ENCODE measurements at places on chromosomes 2 and 18. TPM values are rescaled to one million over a fixed set of nuclear protein-coding genes. Genes with fewer than 3 reads are reported as not detected.

- no peaks in the 10 kb centered on the region for H3K4me1 ChIP-seq
- no peak overlapping the region for H3K4me3 ChIP-seq
- no peak overlapping the region for H3K27ac ChIP-seq
- no peaks in the 10 kb centered on the region for H3K27me3 ChIP-seq
- no peak for DNase-seq
- no peaks in the 10 kb centered on the region for H3K36me3 ChIP-seq
These were observed 20.6 kb downstream of the ITGA6 start for GRCh38 chr2:172447811-172448493.

DNA sequence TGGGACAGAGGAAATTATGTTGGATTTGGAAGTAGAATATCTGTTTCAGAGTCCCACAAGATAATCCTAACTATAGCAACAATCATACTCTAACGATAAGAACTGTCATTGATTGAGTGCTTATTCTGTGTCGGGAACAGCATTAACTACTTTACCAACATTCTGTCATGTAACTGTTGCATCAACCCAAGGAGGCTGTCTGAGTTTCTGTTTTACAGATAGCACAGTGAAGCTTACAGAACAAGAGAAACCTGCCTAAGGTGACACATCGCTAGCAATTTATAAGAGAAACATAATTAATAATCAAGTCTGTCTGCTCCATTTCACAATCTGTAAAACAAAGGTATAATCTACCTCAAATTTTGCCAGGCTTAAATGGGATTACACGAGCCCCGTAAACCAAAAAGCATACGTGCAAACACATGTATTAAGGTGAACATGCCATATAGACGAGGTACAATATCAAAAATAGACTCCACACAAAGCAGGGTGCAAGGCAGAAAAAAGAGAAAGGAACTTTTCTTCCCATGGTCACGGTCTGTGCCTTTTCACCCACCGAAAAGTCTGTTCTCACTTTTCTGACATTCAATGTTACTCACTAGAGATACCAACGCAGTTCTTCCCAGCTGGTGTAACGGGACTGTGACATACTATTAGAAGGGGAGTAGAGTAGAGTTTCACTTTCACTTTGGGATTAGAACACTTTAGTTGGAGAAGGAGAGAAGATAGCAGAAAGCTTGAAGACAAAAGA is 37.2 kb upstream of the SLC8A1 start:
- H3K27me3 ChIP-seq = no peaks in the 10 kb centered on the region
- no peak for DNase-seq
- H3K27ac ChIP-seq = peak overlapping the region; percentile 39
- no peaks in the 10 kb centered on the region for H3K4me1 ChIP-seq

DNA sequence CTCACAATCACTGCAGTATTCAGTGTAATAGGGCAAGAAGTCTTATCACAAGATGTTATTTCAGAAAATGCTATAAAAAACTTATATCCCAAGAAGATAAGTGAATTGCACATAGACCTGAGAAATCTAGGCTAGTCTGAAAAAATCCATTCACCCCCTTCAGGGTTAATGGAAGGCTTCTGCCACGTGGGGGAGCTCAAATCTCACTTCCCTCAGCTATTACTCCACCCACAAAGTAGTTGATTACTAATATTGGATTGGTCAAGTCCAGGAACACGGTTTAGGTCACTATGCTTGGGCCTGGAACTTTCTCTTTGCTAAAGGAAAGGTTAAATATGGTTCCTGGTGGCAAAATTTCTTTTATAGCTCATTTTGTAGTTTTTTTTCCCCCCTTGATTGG is 51.2 kb upstream of the ADAM23 start:
- H3K4me1 ChIP-seq = no peaks in the 10 kb centered on the region
- H3K27me3 ChIP-seq = no peaks in the 10 kb centered on the region
- no peaks in the 10 kb centered on the region for H3K36me3 ChIP-seq
- DNase-seq = no peak
- no peak overlapping the region for H3K4me3 ChIP-seq

- no peaks in the 10 kb centered on the region for H3K27me3 ChIP-seq
- no peaks in the 10 kb centered on the region for H3K36me3 ChIP-seq
- no peaks in the 10 kb centered on the region for H3K4me1 ChIP-seq
- no peak overlapping the region for H3K27ac ChIP-seq
- no peak for DNase-seq
- no peak overlapping the region for H3K4me3 ChIP-seq
These were observed 48.3 kb downstream of the LAMA3 start for GRCh38 chr18:23737578-23737977.

DNA sequence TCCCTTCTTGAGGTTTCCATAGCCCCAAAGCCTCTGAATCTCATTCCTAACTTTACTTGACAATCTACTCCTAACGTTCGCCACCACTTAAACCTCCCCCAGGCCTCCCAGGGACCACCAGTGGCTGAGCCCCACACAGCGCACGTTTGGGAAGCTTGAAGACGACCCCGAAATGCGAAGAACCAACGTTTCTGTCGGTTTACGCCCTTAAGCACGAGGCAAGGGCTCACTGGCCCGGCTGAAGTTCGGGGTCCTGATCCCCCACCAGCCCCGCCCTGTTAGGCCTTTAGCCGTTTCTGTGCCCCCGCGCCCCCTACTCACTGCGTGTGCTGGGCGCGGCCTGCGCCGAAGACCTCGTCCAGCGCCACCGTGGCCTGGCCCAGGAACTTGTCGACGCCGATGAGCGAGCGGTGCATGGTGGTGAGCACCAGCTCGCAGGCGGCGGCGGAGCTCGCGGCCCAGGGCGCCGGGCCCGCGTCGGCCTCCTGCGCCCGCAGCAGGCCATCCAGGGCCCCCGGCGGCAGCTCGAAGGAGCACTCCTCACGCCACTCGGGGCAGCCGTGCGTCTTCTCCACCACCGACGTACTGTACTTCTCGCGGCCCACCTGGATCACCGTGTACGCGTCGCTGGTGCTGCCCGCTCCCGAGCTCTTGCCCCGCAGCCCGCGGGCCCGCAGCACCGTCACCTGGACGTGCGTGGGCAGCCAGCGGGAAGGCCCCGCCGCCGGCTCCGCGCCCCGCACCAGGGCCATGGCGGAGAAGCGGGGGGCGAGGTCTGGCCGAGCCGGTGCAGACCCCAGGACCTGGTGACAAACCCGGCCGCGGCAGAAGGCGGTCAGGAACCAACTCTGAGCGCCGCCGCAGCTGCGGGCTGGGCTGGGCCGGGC is 479 bp downstream of the RAB11FIP5 start:
- H3K36me3 ChIP-seq = no peaks in the 10 kb centered on the region
- peaks cover 39% of the 10 kb centered on the region for H3K4me1 ChIP-seq
- no peaks in the 10 kb centered on the region for H3K27me3 ChIP-seq
- peak overlapping the region; percentile 87 for H3K27ac ChIP-seq

DNA sequence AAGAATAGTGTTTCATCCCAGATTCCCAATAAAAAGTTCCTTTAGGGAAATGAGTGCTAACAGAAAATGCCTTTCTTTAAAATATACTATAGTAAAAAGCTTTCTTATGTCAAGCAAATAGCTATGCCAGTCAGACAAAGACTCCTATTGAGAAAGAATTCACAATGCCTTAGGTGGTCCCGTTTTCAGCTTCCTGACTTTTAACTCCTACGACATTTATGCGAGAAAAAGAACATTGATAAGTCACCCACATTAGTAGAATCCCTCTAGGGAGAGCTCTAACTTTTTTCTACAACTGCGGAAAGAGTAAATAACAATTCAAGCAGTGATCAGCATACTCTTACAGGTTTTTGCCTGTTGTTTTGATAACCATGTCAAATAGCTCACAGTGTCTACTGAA is 750.8 kb upstream of the ACVR2A start:
- no peaks in the 10 kb centered on the region for H3K27me3 ChIP-seq
- DNase-seq = no peak
- H3K27ac ChIP-seq = no peak overlapping the region
- H3K4me3 ChIP-seq = no peak overlapping the region
- no peaks in the 10 kb centered on the region for H3K4me1 ChIP-seq

DNA sequence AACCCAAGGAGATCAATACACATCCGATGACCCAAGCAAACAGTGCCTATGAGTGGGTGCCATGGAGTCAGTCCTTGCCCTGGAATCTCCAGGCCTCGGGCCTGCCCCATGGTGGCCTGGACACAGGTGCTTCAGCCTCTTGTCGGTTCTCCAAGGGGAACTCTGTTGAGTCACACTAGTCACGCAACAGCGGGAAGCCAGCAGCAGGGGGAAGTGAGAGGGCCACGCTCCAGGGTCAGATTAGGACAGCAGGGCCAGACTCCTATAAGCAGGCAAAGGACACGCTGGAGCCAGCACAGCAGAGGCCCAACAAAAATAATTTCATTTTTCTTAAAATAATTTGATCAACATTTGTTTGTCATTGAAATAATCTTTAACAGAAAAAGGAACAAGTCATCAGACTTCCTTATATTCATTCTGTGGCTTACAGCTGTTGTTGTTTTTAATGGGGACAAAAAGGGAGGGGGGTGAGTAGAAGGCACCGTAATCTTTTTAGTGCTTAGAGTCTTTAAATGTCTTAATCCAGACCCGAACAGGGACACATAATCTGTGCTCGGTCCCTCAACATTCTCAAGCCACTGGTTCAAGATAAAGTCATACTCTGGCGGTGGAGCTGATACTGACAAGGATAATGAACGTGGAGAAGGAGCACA is 16.4 kb upstream of the ARMC9 start:
- H3K4me1 ChIP-seq = peaks cover 30% of the 10 kb centered on the region
- DNase-seq = peak; percentile 91
- H3K4me3 ChIP-seq = no peak overlapping the region
- H3K36me3 ChIP-seq = no peaks in the 10 kb centered on the region

DNA sequence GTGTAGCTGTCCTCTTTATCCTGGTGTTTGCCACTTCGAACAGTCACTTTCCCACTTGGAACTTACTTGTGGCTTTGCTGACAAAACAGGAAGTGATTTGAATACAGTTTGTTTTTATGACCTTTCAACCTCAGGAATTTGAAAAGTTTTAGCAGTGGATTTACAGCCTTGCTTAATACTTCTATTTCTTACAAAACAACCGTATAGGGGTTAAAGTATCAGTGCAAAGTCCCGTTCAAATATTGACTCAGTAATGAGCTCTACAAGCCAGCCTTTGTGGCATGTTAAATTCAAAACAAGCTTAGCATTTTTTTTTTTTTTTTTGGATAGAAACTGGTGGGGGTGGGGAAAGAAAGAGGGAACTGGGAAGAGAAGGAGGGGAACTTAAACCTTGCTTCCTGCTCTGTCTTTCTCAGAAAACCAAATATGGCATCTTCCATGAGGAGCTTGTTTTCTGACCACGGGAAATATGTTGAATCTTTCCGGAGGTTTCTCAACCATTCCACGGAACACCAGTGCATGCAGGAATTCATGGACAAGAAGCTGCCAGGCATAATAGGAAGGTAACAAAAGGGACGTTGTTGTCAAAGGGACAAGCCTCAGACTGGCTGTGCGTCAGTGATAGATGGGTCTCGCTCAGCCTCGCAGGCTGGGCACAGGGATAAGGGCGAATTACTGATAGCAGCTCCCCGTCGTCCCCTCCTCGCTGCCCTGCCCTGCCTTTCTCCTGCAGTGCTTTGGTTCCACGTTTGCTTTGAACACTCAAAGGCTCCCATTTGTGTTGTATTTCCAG is at the start of gene HNMT:
Gene HNMT, plus strand, starts transcription at position 408 of the 793 bp plus-strand sequence. Its CDS starts 19 bp downstream, at position 427.
- peak within 1 kb of the TSS; percentile 52 for H3K27ac ChIP-seq
- no peak for DNase-seq
- peaks cover 1% of the 10 kb centered on the region for H3K4me1 ChIP-seq
- no peaks in the 10 kb centered on the region for H3K27me3 ChIP-seq

- no peak overlapping the region for H3K4me3 ChIP-seq
- no peaks in the 10 kb centered on the region for H3K36me3 ChIP-seq
- DNase-seq = no peak
- no peaks in the 10 kb centered on the region for H3K27me3 ChIP-seq
- H3K27ac ChIP-seq = no peak overlapping the region
These were observed 127.8 kb downstream of the FBXO15 start for GRCh38 chr18:74019864-74020263.

- H3K4me1 ChIP-seq = no peaks in the 10 kb centered on the region
- no peak for DNase-seq
- H3K27me3 ChIP-seq = no peaks in the 10 kb centered on the region
- no peak overlapping the region for H3K4me3 ChIP-seq
These were observed 875.1 kb downstream of the EPHA4 start for GRCh38 chr2:220697011-220697410.

DNA sequence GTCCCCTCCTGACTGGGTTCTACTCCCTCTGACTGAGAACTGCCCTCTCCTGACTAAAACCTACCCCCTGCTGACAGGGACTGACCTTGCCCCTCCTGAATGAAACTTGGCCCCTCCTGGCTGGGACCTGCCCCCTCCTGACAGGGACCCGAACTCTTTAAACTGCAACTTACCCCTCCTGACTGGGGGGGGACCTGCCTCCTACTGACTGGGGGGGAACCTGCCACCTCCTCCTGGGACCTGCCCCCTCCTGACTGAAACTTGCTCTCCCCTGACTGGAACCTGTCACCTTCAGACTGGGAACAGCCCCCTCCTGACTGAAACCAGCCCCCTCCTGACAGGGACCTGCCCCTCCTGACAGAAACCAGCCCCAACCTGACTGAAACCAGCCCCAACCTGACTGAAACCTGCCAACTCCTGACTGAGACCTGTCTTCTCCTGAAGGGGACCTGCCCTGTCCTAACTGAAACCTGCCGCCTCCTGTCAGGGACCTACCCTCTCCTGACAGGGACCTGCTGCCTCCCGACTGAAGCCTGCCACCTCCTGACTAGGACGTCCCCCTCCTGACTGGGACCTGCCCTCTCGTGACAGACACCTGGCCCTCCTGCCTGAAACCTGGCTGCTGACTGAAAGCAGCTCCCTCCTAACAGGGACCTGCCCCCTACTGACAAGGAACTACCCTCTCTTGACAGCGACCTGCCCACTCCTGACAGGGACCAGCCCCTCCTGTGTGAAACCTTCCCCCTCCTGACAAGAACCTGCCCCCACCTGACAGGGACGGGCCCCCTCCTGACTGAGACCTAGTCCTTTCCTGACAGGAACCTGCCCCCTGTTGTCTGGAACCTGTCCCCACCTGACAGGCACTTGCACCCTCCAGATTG is 87.1 kb downstream of the PXDN start:
- peaks cover 3% of the 10 kb centered on the region for H3K27me3 ChIP-seq
- DNase-seq = no peak
- H3K36me3 ChIP-seq = no peaks in the 10 kb centered on the region
- no peaks in the 10 kb centered on the region for H3K4me1 ChIP-seq
- H3K27ac ChIP-seq = peak overlapping the region; percentile 10

DNA sequence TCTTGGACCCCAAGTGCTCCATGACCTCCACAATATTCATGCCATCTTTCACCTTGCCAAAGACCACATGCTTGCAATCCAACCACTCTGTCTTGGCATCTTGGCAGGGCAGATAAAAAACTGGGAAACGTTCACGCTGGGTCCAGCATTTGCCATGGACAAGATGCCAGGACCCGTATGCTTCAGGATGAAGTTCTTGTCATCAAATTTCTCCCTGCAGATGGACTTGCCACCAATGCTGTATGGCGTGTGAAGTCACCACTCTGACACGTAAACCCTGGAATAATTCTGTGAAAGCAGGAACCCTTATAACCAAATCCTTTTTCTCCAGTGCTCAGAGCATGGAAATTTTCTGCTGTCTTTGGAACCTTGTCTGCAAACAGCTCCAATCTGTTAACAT is 21.5 kb downstream of the CNOT11 start:
- H3K4me3 ChIP-seq = no peak overlapping the region
- no peaks in the 10 kb centered on the region for H3K27me3 ChIP-seq
- H3K36me3 ChIP-seq = no peaks in the 10 kb centered on the region
- H3K4me1 ChIP-seq = no peaks in the 10 kb centered on the region

The CPLX4 gene
- not detected for total RNA-seq

The FRZB gene
- total RNA-seq = 31.3 TPM

The LIMS3 gene
- total RNA-seq = 20.7 TPM

The SATB2 gene
- 3.3 TPM for total RNA-seq

Measured in gastrocnemius medialis (tissue), 4 donors.